ENCODE measurements at places on chromosomes 7 and 10.
A peak's percentile ranks its signal among the peaks of the same experiment; 100 is the strongest.

- peak; percentile 66 for DNase-seq
Measured at GRCh38 chr7:3461923-3462322, 160.9 kb downstream of the SDK1 start.

- DNase-seq: no peak
Measured at GRCh38 chr10:132880128-132880981, 62.0 kb downstream of the CFAP46 start.

DNA sequence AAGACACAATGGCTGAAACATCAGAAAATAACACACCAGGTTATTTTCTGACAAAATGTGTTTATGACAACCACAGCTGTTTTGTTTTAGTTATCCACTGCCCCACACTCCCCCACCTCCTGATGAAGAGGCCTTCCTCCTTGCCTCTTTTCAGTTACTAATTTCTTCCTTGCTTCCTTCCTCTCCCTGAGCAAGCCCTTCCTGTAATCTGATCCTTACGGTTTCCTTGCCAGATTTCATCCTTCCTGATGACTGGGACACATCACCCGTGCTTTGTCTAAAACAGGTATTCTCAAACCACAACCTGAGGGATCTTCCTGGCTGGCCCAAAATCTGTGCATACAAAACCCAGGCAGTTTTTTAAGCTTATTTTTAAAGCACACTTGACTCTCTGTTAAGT lies 39.4 kb downstream of the CHST15 start:
- no peak for DNase-seq

DNA sequence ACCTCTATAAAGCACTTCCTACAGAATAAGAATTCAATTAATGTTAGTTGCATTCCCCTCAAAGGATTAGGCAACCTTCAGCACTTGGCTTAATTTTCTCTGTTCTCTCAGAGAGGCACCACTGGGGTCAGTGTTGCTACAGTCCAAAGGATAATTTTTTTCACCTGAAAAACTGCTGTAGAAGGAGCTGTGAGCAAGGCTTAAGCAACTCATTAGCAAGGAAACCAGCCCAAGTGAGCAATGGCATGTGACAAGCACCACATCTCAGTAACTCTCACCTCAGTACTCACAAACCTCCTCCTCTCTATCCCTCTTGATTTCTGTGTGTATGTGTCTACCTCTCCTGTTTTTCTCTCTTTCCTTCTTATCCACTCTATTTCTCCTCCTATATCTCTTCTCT lies 55.9 kb downstream of the DGKI start:
- DNase-seq: no peak

DNA sequence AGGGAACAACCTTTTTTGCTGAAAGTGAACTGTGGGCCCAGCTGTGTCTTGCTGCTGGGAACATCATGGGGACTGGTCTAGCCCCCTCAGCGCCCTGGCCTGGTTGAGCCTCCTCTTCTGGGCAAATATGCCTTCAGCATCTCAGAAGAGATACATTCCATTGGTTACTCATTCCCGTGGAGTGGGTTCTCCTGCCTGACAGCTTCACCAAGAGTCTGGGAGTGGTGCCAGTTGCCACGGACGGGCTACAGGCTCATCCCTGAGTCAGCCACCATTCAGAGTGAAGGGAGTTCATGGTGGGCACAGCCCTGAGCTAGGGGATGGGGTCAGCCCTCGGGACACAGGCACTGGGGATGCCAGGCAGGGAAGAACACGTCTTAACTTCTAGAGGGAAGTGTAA lies 81.9 kb downstream of the RAMP3 start:
- DNase-seq: no peak

DNA sequence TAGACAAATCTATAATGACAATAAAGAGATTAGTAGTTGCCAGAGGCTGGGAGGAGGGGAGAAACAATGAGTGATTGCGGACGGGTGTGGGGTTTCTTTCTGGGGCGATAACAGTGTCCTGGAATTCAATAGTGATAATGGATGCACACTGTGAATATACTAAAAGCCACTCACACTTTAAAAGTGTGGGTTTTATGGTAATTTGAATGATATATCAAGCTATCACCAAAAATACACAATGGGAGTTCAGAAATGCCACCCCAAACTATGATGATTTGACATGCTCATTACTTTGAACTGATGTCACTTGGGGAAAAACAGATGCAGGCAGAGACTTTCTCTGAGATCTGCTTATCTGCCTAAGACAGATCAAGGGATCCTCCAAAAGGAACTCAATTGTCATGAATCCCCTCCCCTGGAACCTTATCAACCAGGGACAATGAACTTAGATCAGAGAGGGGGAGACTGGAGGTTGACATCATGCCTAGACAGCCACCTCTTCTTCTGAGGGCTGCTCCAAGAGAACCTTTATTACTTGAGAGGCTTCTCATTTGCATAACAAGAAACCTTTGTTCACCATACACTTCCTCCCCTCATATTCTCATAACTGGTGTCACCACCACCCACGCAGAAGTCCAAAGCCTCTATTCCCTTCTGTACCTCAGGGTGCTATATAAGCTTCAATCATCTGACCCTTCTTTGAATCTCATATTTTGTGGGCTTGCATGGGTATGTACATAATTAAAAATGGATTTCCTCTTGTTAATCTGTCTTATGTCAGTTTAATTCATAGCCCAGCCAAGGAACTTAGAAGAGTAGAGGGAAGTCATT lies 14.8 kb upstream of the ZC3HAV1 start:
- DNase-seq: no peak

DNA sequence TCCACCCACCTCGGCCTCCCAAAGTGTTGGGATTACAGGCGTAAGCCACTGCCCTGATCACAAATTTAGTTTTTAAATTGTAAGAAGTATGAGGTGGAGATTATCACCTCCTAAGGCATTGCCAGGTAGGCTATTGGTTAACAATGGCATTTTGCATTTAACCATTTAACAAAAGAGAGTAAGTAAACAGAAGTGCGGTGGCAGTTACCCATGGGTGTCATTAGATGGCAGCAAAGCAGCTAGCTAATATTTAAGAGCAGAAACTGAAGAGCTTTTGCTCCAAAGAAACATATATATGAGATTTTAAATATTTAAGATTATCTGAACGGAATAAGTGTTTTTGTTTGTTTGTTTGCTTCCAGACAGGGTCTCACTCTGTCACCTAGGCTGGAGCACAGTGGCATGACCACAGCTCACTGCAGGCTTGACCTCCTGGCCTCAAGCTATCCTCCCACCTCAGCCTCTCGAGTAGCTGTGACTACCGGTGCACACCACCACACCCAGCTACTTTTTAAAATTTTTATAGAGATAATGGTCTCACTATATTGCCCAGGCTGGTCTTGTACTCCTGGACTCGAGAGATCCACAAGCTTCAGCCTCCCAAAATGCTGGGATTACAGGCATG lies 325.5 kb upstream of the C7orf33 start:
- DNase-seq: no peak

DNA sequence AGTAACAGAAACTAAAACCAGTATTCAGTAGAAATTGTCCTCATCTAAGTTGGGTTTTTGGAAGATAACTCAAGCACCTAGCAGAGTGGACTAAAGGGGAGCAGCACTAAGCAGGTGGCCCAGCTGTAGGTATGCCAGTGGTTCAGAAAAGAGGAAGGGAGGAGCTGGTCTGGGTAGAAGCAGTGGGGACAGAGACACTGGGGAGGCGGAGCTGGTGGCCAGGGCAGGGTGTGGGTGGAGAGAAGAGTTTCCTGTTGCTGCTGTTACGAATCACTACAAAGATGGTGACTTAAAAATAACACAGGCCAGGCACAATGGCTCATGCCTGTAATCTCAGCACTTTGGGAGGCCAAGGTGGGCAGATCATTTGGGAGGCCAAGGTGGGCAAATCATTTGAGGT lies 136.2 kb downstream of the WDR11 start:
- DNase-seq: no peak

DNA sequence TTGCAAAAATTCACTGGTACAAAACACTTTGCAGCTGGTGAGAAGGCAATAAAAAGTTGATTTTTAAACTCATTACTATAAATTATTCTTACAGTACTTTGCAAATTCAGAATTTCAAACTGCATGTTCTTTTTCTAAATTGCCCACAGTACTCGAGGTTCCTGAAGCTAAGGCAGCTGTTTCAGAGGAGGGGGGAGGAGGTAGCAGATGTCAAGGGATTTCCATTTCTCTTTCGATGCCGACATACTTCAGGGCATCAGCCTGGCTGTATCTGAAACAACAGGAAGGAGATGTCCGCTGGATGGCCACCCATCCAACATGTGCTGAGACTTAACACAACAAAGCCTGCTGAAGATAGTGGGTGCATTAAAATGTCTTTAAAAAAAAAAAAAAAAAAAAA lies 76.7 kb downstream of the EZH2 start:
- no peak for DNase-seq

GRCh38 chr7:91228327-91228726 lies 35.9 kb upstream of the FZD1 start:
- DNase-seq: no peak

- DNase-seq: no peak
Measured at GRCh38 chr10:78706256-78706655, 362.5 kb upstream of the ZMIZ1 start.

DNA sequence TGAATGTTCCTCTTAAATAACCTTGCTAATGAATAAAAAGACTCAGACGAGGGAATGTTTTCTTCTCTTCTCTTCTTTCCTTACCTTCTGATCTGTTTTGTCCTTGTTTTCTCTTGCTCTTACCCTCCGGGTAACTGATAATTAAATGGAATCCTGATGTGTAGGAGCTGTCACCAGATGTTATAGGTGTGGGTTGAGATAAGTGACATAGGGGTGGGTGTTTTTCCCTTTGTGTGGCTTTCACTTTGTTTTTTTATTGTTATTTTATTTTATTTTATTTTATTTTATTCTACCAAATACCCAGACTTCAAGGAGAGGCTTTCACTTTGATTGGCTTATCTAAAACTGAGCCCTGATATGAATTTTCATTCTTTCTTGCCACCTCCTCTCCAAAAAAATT lies 25.5 kb downstream of the ANLN start:
- no peak for DNase-seq

Measured in activated CD4-positive, alpha-beta T cell treated with anti-CD3 and anti-CD28 coated beads, Interleukin-2, amount 50 U/mL, for 24 hours (primary cell).